Stimulated activated naive CD4-positive, alpha-beta T cell (primary cell): ENCODE measurements at places on chromosomes 2 and 18.

GRCh38 chr2:200373231-200373630 lies 66.7 kb downstream of the SPATS2L start:
- no peak for DNase-seq

GRCh38 chr2:10375570-10376281 lies 72.4 kb downstream of the ODC1 start:
- DNase-seq = no peak

GRCh38 chr2:190634381-190634780 lies 14.5 kb upstream of the NAB1 start:
- DNase-seq = no peak

DNA sequence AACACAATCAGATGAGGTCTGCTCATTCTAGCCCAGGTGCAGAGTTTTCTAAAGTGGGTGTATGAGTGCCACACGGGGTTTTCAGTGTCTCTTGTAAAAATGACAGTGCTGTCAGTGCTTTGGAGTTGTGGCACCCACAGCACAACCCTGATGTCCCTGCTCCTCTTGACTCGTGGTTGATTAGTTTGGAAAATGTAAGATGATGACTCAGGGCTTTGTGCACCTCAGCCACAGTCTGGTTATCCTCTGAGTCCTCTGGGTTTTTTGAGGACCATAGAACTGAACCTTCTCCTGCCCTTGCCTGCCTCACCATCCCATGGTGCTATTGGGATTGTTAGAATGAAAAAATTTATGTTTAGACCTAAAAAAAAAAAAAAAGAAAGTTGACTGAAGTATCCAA lies 105.6 kb downstream of the MYO1B start:
- DNase-seq = no peak

GRCh38 chr18:61580046-61580445 lies 246.8 kb downstream of the CDH20 start:
- no peak for DNase-seq

DNA sequence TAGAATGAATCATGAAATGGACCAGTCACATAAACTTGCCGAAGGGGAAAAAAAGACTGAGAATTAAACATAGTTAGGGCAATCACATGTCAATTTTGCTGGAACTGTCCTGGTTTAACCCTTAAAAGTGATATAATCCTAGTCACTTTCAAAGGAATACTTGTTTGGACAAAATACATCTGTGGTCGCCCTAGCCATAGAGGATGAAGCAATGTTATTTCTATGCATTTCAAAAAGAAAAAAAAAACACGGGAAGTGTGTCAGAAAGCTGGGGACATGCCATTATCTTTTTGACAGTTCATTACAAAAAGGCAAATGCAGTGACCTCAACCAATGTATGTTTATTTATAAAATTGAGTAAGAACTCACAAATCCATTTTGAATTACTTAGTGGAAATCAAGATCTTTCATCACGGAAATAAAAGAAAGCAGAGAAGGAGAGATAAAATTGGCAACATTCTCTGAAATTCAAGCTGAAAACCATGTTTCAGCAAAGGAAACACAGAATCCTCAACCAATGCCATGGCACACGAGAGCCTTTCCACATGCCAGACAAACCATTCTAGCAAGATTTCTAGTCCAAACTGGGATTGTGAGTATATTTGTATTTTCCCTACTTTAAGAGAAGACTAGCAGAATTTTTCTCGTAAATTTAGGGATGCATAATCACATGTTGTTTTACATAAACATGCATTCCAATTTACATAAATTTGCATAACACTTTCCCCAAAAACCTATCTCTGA lies 854.3 kb upstream of the ACVR2A start:
- no peak for DNase-seq

DNA sequence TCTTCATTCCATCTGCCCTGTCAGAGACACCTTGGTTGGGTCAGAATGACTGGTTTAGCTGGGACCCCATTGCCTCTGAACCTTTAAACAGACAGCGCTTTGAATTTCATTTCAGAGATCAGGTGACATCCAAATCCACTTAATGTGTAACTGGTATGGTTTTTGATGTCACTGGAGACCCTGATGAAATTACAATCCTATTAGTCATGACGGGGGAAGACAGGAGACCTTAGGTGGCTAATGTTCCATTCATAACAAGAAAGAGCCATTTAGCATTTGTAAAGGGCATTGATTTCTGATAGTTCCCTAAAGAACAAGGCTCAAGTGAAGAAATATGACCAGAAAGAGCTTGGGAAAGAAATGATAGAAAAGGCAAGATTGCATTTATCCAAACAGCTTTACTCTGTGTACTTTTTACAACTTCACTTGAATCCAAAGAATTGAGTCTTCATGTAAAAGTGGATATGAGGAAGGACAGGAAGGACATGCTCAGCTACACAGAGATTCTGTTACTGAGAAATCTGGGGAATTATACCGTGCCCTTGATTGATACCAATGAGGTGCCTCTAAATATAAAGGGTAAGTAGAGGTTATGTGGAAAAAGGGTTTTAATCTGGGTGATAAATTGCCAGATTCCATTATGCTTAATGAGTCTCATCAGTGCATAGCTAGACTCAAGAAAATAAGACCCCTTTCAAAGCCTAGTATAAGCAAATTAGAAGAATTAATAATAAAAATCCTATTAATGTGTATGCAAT lies 198.2 kb downstream of the NCKAP5 start:
- DNase-seq = no peak

DNA sequence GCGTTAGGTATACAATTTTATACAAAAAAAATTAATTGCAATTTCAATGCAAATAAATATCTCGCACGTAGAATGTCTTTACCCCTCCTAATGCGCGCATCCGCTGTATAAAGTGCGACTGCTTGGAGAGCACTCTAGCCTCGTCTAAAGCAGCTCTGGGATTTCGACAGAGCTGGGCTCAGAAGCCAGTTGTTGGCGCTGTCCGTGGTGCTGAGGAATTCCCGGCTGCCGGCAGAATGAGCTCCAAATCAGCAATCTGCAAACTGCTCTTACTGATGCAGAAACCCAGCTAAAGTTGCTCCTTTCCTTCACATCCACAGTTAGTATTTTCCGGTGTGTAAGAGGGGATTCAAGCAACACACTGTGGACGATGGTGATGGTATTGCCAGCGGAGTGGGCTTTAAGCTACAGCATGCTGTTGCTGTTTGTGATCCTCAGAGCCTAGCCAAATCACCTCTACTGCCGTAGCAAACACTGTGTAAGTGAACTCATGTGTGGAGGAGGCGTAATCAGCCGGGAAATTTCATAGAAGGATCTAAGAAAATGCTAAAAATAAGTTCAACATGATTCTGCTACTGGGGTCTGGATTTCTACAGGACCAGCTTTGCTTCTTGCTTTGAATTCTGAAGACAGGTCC lies at the start of gene VWC2L:
TSS of gene VWC2L (plus strand) at position 137 of the 637 bp plus-strand sequence. CDS start 3,140 bp downstream, outside the sequence.
- DNase-seq = no peak

GRCh38 chr2:106139238-106139935 lies 54.7 kb downstream of the UXS1 start:
- no peak for DNase-seq

DNA sequence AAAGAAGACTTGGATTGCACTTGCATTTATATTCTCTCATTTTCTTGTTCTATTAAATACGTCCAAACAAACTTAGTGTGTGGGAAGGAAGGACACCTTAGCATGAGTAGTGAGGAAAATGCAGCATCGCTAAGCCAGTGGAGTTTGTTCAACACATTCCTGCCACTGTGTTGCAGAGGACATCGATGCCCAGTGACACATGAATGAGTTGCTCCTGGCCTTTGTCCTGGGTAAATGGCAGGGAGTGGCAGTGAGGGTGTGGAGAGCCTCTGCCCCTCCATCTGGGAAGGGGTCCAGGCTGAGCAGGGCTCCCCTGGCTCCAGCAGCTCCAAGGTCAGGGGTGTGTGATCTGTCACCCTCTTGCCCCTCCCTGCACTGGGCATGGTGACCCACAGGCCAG lies 75.9 kb downstream of the CABLES1 start:
- no peak for DNase-seq

- DNase-seq = no peak
Measured at GRCh38 chr18:59374128-59374527, 15.1 kb upstream of the LMAN1 start.

GRCh38 chr2:100957996-100958653 lies 44.0 kb upstream of the RPL31 start:
- DNase-seq = no peak

DNA sequence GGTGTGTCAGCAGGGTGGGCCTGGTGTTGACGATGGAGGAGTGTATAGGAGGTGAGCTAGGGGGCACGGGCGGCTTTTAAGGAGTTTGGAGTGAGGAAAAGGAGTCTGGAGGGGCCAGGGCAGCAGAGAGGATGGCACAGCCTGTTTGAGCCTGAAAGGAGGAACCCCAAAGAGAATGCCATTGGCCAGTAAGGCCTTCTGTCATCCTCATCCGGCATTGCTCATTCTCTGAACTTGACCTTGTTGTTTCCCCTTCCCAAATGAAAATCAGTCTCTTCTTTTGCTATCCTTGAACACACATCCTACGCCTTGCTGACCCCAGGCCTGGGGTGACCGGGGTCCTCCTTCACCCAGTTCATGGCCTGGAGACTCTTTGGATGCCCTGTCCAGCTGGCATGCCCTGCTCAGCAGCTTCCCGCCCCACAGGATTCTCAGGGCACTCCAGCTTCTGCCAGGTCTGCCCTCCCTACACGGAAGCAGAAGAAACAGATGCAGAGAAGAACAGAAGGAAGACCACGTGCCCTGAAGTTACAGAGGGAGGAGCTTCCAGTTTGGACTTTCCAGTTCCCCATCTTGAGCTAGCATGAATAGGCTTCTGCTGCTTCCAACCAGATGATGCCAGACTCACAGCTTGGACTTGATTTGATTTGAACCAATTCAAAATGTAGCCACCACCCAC lies 20.5 kb upstream of the KIF3C start:
- DNase-seq = no peak

DNA sequence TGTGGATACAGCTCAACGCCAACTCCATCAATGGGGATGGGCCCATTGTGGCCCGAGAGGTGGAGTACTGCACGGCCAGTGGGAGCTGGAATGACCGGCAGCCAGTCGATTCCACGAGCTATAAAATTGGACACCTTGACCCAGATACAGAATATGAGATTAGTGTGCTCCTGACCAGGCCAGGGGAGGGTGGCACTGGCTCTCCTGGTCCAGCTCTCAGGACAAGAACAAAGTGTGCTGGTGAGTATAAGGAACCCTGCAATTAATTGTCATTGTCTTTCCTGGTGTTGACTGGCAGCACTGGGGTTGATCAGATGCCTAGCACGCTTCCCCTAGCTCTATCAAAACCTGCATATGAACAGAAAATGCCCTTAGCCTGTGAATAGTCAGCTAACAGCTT lies 388.1 kb downstream of the PTPRM start:
- DNase-seq = no peak

GRCh38 chr2:17805166-17805565 lies 11.1 kb upstream of the MSGN1 start:
- DNase-seq = no peak

DNA sequence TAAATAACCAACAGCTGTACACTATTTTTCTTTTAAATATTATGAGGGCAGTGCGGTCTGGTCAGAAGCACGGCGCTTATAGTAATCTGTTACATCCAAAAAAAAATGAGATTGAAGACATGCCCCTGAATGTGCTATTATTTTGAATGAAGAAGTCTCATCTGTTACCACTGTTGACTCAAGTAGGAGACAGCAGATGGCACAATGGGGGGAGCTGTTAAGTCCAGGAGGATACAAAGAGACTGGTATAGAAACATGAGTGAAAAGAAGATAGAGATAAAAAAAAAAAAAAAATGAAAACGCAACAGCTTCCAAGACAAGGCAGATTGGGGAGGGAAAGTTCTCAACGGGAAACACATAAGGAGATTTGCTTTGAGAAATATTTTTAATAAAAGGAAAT lies 425.5 kb upstream of the PKDCC start:
- DNase-seq = no peak

DNA sequence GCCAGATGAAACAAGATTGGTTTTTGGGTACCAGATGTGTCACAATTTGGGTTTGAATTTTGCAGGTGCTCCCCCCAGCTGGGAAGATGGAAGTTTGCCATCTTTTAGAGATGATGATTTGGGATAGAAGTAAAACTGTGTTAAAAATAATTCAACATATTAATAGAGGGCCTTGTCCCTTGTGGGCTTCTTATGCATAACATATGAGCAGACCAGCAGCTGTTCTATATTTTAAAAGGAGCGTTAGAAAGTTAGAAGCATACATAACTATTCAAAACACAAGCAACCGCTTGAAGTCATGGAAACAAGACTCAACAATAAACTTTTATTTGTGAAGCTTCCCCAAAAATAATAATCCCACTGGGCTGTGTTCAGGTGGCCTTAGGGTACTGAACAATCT lies 62.8 kb downstream of the EFEMP1 start:
- DNase-seq = no peak

DNA sequence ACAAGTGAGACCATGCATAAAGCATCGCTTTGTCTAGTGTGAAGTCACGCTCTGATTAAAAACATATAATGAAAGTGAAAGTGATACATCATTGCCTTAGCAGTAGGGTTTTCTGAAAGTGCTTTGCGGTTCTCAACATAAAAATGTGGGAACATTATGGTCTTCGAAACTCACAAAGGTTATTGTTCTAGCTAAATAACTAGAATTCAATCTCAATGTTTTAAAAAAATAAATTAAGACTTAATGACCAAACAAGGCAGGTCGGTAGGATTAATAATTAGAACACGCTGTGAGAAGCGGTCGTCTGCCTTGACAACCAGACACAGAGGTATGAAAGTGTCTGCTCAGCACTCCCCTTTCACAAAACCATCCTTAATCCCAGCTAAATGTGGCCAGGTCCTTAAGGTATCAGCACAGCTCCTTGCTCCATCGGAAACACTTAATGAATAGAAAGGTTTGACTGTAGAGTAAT lies 42.2 kb downstream of the KLHL14 start:
- no peak for DNase-seq

DNA sequence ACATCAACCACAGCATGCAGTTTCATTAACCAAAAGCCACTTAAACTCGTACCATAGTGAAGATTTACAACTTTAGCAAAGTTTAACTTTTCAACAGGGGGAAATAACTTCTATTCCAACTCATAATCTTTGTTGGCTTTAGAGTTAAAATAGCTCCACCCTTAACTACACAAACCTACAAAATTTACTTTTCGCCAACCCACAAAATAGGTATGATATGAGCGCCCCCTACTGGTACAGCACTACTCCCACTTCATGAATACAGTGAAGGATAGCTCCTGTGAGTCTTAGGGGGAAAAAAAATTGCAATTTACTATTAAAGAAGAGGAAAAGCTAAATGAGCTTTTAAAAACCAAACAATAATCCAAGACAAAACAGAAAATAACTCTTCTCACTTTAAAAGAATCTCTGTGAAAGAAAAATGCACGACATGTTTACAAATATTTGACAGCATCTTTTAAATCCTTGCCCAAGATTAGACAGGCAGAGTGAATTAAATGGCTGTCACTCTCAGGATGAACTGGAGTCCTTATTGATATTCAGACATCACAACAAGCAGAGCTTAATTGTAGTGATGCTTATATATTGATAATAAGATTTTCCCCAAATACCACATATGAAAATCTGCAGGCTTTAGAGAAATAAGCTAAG lies 32.2 kb downstream of the TMEFF2 start:
- DNase-seq = peak; percentile 52

DNA sequence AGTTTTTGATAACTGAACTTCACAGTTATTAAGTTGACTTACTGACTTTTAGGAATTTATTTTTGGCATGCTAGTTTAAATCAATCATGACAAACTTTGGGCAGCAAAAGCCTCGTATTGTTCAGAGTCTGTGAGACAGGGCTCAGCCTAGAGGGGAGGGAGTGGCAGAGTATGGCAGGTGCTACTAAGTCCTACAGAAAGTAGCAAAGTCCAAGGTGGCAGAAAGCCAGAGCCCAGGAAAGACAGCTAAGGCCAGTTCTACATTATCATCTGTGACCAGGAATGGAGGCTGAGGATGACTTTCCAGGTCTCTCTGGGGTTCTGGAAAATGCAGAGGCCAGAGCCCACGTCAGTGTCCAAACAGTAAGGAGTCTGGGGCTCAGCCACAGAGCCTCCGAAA lies 34.2 kb downstream of the CHST10 start:
- no peak for DNase-seq
